ENCODE measurements at places on chromosomes 4 and X.

DNA sequence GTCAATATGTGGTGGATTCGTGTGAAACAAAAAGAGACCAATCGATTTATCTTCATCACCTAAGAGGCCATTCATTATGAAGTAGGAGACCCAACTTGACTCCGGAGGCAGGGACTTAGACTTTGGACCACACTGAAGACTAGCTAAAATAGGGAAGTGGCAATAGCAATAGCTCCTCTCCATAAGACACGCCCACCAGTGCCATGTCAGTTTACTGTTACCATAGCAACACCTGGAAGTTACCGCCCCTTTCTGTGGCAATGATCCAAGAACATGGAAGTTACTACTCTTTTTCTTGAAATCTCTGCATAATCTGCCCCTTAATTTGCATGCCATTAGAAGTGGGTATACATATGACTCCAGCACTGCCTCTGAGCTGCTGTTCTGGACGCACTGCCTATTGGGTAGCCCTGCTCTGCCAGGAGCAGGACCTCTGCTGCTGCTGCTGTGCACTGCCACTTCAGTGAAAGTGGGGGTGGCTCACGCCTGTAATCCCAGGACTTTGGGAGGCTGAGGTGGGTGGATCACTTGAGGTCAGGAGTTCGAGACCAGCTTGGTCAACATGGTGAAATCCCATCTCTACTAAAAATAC lies 163.2 kb downstream of the PRKX start:
- no peak for DNase-seq

DNA sequence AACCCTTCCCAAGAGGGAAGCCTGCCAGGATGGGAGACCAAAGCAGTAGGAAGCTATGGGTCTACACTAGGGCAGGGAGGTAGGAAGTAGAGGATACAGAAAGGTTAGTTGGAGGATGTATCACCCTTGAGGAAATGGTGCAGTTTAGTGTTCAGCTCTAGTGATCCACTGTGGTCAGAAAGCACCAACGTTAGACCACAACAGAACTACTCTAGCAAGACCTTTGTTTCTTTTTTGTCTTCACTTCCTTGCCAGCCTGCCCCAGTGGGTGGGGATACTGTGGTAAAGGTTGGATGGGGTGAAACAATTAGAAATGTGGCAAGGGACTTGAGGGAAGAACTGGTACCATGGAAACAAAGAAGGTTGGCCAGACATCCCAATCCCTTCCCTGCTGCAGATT lies 83.3 kb downstream of the DDIT4L start:
- DNase-seq: no peak

- DNase-seq: no peak
Observed at GRCh38 chr4:38129460-38130227, 169.4 kb downstream of the PTTG2 start.

DNA sequence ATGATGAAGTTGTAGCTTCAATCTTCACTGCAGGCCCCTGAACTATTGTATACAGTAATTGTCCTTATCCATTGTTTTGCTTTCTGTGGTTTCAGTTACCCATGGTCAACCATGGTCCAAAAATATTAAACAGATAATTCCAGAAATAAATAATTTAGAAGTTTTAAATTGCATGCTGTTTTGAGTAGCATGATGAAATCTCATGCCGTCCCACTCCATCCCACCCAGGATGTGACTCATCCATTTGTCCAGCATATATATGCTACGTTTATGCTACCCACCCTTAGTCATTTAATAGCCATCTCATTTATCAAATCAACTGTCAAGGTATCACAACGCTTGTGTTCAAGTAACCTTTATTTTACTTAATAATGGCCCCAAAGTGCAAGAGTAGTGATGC lies 34.5 kb downstream of the IQCM start:
- no peak for DNase-seq

- DNase-seq: no peak
Observed at GRCh38 chr4:164949448-164950143, 27.9 kb downstream of the TRIM61 start.

DNA sequence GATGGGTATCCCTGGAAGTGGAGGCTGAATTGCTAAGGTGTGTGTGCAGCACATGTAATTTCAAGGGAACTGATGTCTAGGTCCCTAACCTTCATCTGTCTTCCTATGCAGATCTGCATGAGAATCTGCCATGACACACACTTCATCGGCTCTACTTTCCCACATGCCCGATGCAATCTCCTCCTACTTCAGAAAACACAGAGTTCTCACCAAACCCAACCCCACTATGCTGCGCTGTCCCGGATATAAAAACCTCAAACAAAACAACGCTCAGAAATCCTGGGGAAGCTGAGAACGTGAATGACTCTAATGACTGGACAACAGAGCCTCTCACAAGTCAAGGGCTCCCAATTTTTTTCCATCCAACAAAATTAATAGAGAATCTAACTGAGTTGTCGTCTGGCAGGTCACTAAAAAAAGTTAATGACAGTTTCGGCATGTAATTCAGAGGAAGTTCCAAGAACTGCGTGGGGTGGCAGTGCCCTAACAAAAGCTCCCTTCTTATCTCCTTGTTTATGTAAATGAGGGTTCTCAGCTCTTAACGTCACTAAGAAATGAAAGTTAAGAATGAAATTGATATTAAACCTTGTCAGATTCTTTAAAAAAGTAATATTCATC lies 39.0 kb downstream of the STX18 start:
- no peak for DNase-seq

DNA sequence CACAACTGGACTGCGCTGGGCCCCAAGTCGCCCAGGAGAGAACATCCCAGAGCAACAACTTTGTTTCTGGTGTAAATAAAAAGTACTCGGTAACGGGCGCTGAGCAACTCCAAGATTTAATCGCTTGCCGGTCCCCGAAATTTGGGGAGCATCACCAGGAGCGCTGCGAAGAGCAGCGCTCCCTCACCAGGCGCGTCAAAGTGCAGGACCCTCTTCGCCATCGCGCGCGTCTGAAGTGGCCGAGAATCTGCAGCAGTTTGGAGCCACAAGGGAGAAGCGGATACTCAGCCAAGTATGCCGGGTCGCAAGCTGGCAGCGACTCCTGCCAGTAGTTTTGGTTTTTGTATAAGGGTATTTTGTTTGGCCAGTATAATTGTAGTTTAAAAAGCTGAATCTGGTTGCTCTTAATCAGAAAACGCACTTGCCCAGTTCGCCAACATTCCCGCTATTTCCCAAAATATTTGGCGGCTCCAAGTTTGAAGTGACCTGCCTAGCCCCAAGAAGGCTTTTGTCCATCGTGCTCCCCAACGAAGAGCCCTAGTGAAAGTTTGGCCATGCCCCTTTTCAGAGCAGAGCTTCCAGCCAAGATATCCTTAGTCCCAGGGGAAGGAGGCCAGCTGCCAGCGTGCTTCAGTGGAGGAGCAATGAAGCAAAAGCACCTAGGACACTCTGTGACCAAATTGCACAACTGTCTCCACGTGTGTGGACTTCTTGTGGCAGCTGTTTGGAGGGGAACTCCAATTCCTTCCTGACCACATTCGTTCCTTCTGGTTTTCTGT lies 557 bp upstream of the KDR start:
- no peak for DNase-seq

GRCh38 chr4:151728679-151729078 lies 32.1 kb downstream of the GATB start:
- no peak for DNase-seq

GRCh38 chr4:26613237-26613636 lies 29.4 kb downstream of the TBC1D19 start:
- DNase-seq: no peak

DNA sequence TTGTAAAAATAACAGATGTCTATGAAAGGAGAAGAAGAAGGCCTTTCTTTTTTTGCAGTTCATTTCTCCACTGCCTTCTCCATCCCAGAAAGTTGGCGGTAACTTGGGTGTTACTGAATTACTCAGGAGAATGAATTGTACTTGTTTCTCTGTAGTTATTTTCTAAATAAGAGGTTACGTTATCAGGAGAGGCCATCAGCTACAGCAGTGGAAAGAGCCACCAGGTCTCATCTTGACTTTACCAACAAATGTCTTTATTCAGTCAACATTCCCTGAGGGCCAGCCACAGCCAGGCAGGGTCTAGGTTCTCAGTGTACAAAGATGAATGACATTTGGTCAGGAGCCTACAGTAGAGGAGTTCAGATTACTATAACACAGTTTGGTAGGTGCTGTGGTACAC lies 8.1 kb downstream of the HADH start:
- no peak for DNase-seq

DNA sequence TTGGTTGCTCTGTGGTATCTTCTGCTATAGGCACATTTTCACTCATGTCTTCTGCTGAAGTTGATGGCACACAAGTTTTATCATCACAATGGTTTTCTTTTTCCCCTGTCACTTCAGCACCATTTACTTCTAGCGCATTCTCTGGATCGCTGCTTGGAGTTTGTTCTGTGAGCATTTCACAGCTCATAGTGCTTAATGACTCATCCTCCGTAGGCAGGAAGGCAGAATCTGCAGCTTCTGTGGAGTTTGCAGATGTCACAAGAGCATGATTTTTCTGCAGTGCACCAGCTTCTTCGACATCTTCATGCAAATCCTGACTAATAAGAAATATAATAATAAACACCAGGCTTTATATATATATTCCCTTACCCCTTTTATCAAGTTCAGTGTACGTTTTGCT lies 83.6 kb downstream of the CHM start:
- no peak for DNase-seq

- no peak for DNase-seq
Observed at GRCh38 chr4:88257726-88258125, 26.6 kb downstream of the PPM1K start.

DNA sequence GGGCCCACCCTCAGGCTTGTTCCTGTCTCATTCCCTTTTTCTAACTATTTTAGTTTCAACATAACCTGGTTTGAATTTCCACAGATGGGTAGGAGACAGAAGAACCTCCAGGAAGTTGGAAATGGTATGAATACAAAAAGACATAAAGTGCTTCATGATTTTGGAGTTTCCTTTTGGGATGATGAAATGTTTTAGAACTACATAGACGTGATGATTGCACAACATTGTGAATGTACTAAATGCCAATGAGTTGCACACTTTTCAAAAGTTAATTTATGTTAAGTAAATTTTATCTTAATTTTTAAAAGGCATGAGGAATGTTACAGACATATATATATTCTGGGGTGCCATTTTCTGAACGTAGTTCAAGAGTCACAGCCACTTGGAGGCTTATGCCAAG lies 41.1 kb upstream of the IBSP start:
- no peak for DNase-seq

DNA sequence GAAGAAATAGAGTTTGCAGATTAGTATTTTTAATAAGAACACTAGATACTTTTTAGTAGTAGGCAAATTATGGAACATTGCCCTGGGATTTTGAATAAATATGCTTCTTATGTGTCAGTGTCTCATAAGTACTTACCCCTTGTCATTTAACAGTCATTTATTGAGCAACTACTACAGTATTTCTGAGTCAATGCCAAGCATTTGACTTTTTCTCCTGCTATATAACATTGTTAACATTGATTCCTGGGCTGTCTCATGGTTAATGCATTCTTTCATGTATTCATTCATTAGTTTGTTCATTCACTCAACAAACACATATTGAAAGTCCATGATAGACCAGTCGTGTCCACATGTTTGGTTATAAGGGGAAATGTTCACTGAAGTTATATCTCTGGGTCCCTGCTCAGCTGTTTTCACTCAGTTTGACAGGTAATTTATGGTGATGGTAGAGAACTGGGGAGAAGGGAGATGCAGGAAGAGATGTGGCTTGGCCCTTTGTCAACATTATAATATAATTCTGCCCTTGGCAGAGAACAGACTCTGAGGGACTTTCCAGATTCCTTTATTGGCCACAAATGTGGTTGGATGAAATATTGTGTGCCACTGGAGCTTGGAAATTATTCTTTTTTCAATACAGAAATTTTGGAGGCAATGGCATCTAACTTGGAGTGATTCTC lies 49.8 kb downstream of the OSTC start:
- DNase-seq: no peak

- no peak for DNase-seq
Observed at GRCh38 chrX:150841456-150842197, 56.8 kb downstream of the CD99L2 start.

DNA sequence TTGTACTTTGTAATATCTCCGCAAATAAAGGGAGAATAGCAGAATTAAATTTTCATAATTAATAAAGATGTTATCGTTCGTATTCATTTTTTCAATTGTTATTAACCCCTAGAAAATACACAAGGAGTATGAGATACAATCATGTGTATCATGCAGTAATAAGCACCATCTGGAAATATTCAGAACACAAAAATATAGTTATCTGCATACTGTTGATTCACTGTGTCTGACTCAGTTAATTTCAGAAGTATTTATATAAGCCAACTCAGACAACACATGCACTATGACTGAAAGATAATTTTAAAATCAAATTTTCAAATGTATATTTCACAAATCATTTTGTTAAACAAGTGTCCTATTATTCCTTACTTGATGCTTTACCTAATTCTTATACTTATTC lies 1954.8 kb downstream of the ARAP2 start:
- DNase-seq: no peak

- peak; percentile 6 for DNase-seq
Observed at GRCh38 chrX:17053502-17053901, 107.0 kb downstream of the REPS2 start.

DNA sequence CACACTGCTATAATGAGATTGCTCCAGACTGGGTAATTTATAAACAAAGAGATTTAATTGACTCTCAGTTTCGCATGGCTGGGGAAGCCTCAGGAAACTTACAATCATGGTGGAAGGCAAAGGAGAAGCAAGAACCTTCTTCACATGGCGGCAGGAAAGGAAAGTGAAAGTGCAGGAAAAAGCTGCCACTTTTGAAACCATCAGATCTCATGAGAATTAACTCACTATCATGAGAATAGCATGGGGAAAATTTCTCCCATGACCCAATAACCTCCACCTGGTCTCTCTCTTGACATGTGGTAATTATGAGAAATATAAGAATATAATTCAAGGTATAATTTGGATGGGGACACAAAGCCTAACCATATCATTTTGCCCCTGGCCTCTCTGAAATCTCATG lies 884.2 kb downstream of the GLUD2 start:
- DNase-seq: no peak

- no peak for DNase-seq
Observed at GRCh38 chrX:31112226-31112999, 40.6 kb upstream of the FTHL17 start.

GRCh38 chr4:11451716-11452115 lies 23.0 kb upstream of the HS3ST1 start:
- DNase-seq: no peak

GRCh38 chr4:180993244-180993836 lies 1249.9 kb upstream of the TENM3 start:
- no peak for DNase-seq

DNA sequence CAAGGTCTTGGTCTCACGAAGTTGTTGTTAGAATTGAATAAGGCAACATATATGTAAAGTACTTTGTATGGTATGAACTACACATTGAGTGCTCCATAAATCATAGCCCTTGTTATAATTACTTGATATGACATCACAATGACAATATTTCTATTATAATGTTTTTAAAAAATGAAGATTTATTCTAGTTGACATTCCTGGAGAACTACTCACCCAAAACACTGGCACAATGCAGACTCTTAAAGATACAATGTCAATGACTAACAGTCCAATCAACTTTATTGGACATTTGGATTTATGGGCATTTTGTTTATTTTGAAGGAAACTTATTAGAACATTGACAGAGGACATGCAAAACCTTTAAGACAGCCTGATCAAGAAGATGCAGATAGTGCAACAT lies 55.3 kb downstream of the ASB9 start:
- no peak for DNase-seq

Measured in NCI-H1694 (cell line).